Left lung (tissue), 14 donors: ENCODE measurements at places on chromosomes 7 and 10. TPM values are rescaled to one million over a fixed set of nuclear protein-coding genes. Genes with fewer than 3 reads are reported as not detected.

KCNH2 gene
- 4.3 TPM for polyA plus RNA-seq

SUN3 gene
- 0.31 TPM for polyA plus RNA-seq

GRM8 gene
- 0.45 TPM for polyA plus RNA-seq

ZNF273 gene
- polyA plus RNA-seq: 14.4 TPM

SLIT1 gene
- polyA plus RNA-seq: 7.0 TPM

ELFN1 gene
- 3.9 TPM for polyA plus RNA-seq

SH2D4B gene
- 0.21 TPM for polyA plus RNA-seq

MDFIC gene
- 64.4 TPM for polyA plus RNA-seq

GRCh38 chr7:37357637-37357996 is 91.0 kb downstream of the ELMO1 start:
- no peak for DNase-seq

DNA sequence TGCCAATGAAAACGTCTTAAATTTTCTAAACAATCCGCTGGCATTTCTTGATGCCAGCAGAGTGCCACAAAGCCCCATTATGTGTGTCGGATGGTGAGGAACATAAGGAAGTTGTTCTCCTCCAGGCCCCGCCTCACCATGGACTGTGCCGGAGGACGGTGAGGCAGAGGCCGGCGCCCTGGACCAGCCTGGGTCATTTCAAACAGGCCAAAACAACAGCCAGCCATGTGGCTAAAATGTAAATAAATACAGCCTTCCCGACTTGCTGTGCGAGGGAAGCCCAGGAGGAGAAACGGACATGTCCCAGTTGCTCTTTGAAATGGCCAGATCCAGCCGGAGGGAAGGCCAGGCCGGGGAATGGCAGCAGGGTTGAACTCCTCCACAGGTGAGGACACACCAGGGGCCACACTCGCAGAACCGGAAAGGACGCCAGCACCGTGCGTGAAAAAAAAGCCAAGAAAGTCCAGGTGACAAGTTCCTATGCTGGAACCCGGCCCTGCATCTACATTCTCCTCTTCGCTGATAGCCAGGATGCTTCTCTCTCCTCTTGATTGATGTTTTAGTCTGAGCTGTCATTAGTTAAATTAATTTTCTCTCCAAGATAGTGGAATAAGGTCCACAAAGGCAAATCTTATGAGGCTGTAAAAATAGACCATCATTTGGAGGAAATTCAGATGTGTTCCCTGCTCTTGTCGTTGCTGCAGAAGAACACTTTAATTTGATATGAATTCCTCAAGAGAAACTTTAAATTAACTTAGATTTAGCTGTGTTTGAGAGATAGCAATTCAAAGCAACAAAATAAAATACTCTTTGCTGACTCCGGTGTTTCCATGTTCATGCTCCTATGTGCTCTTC is 64.6 kb downstream of the EBF3 start:
- no peak for DNase-seq

DNA sequence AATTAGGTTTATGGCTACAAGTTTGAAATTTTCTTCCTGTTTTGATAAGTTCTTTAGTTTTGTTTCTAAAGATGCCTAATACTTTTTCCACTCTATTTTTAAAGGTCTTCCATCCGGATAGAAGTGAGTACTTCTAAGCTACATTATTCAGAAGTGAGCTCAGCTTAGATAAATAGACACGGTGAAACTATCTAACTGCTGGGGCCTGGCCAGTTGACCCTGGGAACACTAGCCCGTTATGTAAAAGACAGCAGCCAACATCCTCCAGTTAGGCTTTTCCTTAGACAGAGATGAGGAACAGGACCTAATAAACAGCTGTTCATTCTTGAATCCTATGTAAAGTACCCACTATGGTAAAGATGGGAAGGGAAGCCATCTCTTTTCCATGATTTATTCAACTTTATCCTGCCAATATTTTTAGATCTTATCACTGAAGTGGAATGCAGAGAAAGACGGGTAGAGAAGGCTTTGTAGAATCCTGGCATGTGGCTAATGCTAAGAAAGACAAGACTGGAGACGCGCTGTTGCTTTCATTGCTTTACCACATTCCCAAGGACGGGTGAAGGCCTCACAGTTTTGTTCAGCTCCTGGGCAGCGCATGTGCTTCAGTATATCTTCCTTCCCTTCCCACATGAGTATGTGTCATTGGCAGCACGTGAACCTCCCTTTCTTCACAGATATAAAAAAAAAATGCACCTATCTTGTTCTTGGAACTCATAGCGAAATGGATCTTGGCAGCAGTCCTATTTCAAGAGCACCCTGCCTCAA is 340.0 kb upstream of the MEOX2 start:
- no peak for DNase-seq

- no peak for DNase-seq
Observed at GRCh38 chr10:119285495-119286267, 78.3 kb downstream of the GRK5 start.

DNA sequence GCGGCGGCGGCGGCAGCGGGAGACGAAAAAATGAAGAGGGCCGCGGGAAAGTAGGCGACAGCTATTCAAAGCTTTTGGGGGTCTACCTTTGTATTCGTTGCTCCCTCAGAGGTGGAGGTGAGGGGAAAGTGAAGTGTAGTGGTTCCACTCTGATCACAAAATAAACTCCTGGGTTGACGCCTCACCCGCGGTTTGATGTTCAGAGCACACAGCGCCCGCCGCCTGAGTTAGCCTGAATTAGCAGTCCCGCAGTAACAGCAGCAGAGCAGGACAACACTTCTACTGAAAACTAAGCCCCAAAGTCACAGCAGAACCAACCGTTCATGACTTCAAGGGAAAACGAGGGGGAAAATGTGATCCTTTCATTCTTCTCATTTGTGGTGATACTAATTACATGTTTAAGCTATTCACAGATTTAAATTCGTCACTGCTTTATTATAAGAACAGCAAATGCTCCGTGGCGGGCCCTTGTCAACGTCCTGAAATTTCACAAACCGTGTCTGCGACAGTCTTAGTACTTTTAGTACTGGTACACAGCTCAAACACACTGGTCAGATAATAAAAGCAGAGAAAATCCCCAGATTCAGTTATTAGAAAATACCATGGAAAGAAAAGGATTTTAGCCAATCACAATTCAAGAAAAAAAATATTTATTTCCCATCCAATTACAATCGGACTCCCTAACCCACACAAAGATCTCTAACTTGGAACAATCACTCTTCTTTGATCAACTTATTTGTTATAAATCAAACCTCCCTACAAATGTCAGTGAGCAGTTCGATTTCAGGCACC is 563 bp upstream of the JMJD1C start:
- peak; percentile 59 for DNase-seq

DNA sequence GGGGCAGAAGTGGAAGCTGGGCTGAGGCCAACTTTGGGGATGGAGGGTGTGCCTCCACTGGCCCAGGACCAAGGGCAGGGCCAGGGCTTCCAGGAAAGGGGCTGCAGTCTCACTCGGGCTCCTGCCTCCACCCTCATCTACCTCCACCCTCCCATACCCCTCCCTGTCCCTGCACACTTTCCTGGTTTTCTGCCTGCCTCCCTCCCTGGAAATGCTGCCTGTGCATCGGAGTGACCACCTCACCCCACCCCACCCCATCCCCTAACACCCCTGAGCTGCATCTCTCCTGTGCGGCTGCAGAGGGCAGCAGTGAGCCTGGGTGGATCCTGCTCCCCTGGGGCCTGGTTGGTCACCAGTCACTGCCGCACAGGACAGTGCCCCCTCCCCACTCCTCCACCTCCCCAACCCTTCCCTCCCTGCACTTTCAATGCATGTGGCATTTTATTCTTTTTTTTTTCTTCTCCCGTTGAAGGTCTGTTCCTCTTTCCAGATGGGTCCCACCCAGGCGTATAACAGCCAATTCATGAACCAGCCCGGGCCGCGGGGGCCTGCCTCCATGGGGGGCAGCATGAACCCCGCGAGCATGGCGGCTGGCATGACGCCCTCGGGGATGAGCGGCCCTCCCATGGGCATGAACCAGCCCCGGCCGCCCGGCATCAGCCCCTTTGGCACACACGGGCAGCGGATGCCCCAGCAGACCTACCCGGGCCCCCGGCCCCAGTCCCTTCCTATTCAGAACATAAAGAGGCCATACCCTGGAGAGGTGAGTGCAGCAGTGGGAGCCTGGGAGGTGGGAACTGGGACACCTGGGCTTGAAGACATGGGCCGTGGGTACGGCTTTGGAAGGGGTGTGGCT is 54.1 kb upstream of the PPIF start:
- DNase-seq: no peak

- DNase-seq: no peak
Observed at GRCh38 chr10:129523723-129524316, 56.8 kb downstream of the MGMT start.

- DNase-seq: no peak
Observed at GRCh38 chr10:102188298-102188940, 36.2 kb downstream of the NOLC1 start.

DNA sequence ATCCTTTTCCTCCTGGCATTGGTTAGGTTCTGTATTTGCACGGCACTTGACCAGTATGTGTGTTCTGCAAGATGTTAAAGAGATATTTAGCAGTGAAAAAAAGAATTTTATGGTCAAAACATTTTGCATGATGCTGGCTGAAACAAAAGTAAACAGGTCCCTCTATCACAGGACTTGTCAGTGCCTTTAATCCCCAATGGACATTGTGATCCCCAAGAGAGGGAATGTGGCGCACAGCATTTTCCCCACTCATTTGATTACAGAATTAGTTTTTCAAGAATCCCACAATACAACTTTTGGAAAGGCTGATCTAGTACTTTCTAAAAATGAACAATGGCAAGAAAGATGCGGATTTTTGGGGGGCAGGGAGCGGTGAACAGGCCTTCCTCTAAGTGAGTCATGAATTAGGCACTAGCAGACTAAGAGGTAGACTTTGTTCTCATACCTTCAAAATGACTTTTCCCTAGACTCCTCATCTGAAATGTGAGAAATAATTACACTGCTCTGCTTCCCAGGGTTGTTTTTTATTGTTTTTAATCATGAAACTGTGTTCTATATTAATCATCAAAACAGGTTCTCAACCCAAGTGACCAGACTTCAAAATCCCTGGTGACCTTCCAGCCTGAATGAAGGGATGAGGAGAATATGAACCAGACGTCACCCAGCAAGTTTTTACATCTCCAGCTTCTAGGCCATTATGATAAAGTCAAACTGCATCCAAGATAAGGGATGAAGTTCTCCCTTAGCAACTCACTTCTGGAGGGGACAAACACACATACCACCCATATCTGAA is 8.6 kb downstream of the FBXW4 start:
- no peak for DNase-seq

DNA sequence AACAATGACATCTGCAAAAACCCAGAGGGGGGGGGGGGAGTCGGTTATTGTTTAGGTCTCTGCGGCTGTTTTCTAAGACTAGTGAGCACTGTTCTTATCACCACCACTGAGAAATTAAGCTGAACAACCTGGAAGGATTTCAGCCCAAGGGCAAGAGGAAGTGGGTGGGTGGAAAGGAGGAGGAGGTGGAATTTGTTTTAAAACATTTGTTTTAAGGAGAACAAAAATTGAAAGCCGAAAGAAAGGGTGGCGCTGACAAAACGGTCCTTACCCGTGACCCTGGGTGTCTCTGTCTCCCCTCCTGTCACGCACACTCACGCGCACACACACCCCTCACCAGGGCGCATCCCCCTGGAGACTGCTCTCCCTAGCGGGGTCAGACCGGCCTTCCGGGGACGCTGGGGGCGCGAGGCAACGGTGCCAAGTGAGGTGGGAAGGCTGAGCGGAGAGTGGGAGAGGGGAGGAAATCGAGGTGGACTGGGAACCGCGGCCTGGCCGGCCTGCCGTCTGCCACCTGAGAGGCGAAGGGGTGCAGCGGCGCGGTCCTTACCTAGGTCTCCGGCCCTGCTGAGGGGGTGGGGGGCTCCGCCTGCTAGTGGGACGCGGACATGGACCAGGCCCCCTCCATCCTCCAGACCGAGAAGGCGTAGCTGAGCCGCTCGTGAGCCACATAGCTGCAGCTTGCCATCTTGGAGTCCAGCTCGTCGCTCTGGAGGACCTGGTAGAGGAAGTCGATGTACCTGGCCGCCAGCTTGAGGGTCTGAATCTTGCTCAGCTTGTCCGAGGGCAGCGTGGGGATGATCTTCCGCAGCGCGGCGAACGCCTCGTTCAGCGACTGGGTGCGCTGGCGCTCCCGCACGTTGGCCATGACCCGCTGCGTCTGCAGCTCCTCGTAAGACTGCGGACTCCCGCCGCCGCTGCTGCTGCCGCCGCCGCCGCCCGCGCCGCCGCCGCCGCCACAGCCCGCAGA is 1.0 kb downstream of the TWIST1 start:
- peak; percentile 71 for DNase-seq
